ENCODE measurements at places on chromosomes 3 and 15.
A peak's percentile ranks its signal among the peaks of the same experiment; 100 is the strongest.

DNA sequence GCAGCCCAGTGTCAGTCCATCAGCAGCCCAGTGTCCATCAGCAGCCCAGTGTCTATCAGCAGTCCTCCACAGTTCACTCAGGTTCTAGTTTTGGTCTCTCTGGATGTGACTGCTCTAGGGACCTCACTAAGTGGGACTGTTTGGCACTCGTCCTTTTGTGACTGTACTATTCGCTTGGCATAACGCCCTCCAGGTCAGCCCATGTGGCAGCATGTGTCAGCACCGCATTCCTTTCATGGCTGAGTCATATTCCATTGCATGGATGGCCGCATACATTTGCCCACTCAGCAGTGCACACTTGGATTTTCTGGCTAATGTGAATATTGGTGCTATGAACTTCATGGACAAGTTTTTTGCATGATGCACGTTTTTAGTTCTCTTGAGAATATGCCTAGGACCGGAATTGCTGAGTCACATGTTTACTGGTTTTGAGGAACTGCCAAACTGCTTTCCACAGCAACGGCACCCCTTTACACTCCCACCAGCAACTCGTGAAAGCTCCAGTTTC is 16.4 kb downstream of the CHST13 start:
- peak; percentile 72 for DNase-seq

GRCh38 chr3:56207922-56208321 is 260.3 kb downstream of the ERC2 start:
- DNase-seq: no peak

DNA sequence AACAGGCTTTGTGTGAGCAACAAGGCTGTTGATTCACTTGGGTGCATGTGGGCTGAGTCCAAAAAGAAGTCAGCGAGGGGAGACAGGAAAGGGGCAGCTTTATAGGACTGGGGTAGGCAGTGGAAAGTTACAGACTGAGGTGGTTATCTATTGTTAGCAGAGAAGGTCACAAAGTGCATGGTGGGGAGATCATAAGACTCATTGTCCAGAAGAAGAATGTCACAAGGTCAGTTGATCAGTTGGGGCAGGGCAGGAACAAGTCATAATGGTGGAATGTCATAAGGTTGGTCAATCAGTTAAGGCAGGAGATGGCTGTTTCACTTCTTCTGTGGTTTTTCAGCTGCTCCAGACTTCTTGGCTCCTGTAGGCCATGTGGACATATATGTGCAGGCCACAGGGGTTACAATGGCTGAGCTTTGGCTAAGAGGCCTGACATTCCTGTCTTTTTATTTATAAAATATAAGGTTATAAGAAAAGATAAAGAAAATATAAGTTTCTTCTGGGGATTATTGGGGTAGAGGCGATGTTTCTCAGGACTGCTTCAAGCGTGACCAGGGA is 69.5 kb upstream of the SNTN start:
- DNase-seq: no peak

- DNase-seq: no peak
Measured at GRCh38 chr3:128480278-128480677, 12.7 kb downstream of the GATA2 start.

DNA sequence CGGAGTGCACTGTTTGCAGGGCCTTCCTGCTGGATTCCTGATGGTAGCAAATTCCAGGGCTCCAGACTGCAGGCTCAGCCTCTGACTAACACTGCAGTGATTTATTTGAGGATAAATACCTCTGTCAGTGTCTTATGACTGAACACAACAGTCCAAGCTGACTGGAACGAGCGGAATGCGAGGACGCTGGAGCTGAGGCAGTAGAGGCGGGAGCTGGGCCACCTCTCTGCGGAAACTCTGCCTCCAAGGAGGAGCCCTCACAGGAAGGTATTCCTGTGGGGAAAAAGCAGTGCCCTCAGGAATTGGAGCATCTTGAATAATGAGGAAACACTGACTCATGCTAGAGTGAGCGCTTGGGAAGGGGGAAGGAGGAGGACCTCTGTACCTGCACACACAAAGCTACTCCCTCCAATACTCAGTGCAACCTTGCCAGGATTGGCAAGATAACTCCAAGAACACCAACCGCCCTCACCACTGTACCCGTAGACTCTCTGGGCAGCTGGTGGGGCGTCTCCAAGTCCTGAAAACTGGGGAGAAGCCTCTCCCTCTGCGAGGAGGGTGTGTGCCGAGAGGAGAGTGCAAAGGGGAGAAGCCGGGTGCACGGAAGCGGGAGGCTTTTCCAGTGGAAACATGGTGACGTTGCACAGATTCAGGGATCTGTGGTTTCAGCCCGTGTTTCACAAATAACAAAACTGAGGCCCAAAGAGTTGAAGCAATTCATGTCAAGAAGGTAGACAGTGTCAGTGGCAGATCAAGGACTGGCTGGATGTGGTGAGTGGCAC is 43.0 kb downstream of the VGLL4 start:
- peak; percentile 96 for DNase-seq

Data from dermis microvascular lymphatic vessel endothelial cell (primary cell).